ENCODE measurements at places on chromosomes 2 and 18.
A peak's percentile ranks its signal among the peaks of the same experiment; 100 is the strongest.

GRCh38 chr2:112055730-112056625 is 909 bp downstream of the TMEM87B start:
- DNase-seq = no peak

GRCh38 chr2:69170661-69171060 is 157.7 kb downstream of the ANTXR1 start:
- DNase-seq = no peak

DNA sequence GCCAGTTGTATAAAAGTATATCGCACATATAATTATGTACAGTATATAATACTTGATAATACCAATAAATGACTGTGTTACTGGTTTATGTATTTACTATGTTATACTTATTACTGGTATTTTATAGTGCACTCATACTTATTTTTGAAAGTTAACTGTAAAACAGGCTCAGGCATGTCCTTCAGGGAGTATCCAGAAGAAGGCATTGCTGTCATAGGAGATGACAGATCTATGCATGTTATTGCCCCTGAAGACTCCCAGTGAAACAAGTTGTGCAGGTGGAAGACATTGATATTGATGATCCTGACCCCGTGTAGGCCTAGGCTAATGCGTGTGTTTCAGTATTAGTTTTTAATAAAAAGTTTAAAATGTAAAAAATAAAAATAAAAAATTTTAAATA is 20.3 kb upstream of the ASXL3 start:
- no peak for DNase-seq

GRCh38 chr2:49153252-49153651 is 1.1 kb downstream of the FSHR start:
- DNase-seq = no peak

GRCh38 chr2:105450471-105450870 is 51.6 kb upstream of the FHL2 start:
- no peak for DNase-seq

GRCh38 chr2:21268197-21268877 is 144.6 kb downstream of the TDRD15 start:
- DNase-seq = peak; percentile 32

- DNase-seq = no peak
Measured at GRCh38 chr2:119013671-119014070, 71.7 kb downstream of the MARCO start.

DNA sequence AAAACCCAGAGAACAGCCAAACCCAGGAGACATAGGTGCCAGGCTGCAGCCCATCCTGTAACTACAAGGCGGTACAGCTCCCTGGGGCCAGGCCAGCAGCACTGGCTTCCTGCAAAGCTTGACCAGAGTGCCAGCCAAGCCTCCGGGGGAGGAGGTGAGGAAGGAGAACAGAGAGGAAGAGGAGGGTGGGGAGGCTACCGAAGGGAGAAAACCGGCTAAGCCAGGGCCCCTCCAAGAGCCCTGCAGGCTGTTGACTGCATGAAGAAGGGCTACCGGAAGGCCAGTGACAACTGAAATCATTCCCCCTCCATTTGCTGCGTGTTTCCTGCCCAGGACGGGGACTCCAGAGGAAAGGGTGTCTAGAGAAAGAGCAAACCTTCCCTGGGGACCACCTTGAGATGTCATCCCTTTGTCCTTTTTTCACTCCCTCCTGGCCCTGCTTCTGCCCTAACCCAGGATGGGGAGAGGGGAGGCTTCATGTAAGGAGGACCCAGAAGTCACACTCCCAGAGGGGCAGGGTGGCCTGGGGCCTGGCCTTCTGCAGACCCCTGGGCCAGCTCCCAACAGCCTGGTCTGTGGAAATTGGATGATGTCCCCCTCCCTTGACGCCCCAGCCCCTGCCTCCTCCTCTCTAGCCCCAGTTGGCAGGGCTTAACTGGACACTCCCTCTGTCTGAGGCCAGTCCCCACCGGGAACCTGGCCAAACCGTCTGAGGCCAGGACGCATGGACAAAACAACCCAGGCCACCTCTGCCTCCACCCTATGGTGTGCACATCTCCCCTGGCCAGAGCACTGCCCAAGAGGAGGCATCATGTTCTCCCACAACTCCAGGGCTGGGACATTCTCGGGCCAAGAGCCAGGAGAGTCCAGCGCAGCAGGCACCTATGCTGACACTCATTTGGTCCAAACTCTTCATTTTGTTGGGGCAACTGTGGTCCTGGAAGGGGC is 207.8 kb downstream of the CYP26B1 start:
- DNase-seq = no peak

DNA sequence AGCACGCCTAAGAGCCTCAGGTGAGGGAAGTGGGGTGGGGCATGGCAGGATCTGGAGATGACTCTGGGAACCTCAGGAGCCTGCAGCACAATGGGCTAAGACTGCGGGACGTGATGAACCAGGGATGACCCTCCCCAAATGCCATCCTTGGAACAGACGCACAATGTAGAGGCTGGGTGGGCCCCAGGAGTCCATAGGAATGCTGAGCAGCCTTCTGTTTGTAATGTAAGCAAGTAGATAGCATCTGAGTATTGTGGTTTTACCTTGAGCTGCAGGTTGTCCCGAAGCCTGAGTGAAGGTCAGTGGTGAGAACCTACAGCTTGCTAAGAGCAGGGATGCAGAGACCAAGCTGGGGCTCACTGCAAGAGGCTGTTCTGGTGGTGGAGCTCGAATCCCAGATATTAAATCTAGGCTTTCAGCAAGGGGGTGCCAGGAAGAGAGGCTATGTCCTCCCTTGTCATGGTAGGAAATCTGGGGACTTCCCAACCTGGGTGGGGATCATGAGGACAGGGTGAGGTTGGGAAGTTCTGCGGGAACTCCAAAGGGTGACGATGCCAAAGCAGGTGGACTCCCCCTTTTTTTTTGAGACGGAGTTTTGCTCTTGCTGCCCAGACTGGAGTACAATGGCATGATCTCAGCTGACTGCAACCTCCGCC is 5.8 kb downstream of the SCTR start:
- no peak for DNase-seq

GRCh38 chr2:66490588-66491001 is 55.7 kb downstream of the MEIS1 start:
- no peak for DNase-seq

- DNase-seq = no peak
Measured at GRCh38 chr18:76255070-76255683, 239.9 kb downstream of the ZNF516 start.

- no peak for DNase-seq
Measured at GRCh38 chr2:169755083-169755870, 21.6 kb downstream of the KLHL23 start.

DNA sequence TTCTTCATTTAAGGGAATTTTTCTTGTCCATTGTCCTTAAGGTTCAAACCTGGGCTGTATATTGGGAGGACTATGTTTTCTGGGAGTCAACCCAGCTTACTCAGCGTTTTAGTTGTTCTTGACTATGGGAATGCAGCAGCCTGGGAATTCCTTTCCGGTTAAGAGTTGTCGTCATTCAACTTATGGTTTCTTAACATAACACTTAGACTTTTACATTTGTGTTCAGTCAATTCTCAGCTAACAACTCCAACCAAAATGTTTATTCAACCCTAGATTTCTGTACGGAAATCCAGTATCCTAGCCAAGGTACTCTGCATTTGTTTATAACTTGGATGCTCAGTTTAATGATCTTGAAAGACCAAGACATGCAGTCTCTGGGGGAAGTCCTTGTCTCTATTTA is 960.9 kb downstream of the CBLN2 start:
- no peak for DNase-seq

- no peak for DNase-seq
Measured at GRCh38 chr2:234917211-234917975, 34.4 kb upstream of the SH3BP4 start.

- DNase-seq = peak; percentile 78
Measured at GRCh38 chr2:217856159-217856558, 146.6 kb downstream of the TNS1 start.

DNA sequence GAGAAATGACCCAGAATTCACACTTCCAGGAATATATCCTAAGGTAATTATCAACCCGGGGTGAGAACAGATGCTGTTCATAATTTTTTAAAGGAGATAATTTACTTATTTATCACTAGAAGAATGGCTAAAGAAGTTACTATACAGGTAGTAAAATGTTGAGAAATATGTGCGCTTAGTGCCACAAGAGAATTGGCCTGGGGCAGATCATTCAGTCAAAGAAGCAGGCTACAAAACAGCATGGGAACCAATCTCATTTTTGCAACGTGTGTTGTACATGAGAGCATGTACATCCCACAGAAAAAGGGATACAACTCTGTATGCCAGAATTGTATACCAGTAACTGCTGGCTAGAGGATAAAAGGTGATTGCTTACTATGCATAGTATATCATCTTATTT is 75.2 kb downstream of the VIT start:
- no peak for DNase-seq

GRCh38 chr18:59272891-59273758 is at the start of gene RAX:
TSS of gene RAX (minus strand) at chr18:59273454. CDS start at chr18:59273206, 248 bp downstream.
- no peak for DNase-seq

GRCh38 chr2:193816008-193816407 is 1621.3 kb upstream of the TMEFF2 start:
- DNase-seq = no peak

DNA sequence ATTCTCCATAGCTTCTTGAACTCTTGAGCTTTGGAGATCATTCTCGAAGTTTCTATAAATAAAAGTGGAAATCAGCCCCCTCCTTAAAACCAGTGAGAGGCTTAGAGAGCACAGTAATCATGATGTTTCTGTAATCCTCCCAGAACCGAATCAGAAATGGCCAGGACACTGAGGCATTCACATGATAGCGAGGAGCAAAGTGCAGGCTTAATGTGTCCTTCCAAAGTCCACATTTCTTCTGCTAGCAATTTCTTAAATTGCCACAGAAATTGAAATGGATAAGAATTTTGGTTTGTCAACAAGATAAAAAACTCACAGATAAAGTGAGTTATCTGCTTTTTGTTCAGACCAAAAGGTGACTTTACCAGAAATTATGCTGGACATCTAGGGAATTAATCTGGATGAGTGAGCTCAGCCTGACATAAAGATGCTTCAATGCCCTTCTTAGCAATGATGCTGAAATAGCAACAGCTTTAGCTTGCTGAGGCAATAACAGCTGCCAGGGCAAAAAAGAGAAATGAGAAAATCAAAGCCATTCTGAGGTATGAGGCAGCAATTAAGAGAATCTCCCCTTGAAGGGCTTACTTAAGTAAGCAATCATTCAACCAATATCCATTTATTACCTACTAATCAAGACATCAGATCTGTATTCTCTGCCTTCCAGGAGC is 82.4 kb upstream of the PHLPP1 start:
- DNase-seq = no peak

GRCh38 chr2:11903085-11903606 is 156.7 kb downstream of the LPIN1 start:
- no peak for DNase-seq

DNA sequence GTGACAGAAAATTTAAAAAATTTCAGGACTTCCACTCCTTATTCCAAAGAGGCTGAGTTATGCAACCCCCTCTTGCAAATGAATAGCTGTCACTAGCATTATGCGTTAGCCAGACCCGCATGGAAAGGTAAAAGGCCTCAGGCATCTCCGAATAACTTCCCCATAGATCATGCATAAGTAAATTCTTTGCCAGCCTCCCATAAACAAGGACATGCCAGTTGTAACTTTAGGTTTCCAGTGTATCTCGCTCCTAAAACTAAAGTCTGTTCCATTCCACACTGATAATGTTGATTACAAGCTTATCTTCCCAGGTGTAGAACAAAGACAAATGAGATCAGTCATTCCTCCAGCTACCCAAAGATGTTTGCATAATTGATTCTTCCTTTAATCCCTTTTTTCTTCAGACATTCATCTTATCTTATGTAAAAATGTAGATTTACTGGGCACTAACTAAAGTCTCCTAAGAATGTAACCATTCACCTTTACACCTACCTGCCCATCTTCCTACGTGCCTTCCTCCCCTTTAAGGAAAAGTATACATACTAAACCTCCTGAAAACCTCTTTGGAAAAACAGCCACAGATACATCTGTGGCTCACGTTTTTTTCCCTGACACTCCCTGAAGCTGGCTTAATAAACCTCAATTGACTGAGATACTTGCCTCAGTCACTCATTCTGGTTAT is 13.6 kb upstream of the NFU1 start:
- no peak for DNase-seq

GRCh38 chr18:49135877-49136276 is 185.1 kb upstream of the SMAD7 start:
- DNase-seq = no peak

GRCh38 chr2:154568413-154568812 is 130.1 kb upstream of the KCNJ3 start:
- no peak for DNase-seq

GRCh38 chr2:176589287-176589686 is 320.0 kb downstream of the MTX2 start:
- no peak for DNase-seq

DNA sequence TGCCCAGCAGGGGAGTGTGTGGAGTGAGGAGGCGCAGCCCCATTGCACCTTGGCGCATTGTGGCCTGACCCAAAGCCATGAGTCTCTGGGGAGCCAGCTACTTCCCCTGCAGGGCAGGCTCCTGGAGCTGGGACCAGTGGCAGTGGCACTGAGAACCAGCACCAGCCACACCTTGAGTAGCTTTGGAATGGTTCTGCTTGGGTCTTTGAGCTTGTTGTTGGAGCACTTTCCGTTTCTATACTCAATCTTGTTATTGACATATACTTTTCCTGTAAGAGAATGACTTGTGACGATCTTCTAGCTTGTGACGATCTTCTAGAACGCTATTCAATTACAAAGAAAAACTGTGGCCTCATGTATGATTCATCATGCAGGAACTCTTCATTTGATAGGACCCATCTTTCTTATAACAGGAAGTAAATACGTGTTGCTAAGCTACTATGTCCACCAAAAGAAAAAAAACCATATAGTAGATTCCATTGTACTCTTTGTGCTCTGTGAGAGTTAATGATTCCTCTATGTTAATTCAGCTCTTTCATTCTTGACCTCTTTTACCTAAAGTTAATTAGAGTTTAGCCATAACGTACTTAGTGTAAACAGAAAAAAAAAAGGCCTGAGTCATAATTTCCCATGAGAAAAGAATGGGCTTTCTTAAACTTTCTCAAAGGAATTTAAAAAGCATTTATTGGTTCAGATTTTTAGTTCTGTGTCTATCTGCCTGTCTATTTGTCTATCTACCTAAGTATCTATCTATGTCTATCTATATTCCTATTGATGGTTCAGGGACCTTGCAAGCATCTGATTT is 113.1 kb downstream of the GATA6 start:
- DNase-seq = no peak

GRCh38 chr2:80469428-80469827 is 164.9 kb upstream of the LRRTM1 start:
- no peak for DNase-seq

- no peak for DNase-seq
Measured at GRCh38 chr2:84939426-84940087, 31.4 kb upstream of the KCMF1 start.

All from posterior cingulate gyrus (tissue), 11 donors.